Umbilical cord (tissue), 2 donors: ENCODE measurements at places on chromosomes 7 and 10. TPM values are rescaled to one million over a fixed set of nuclear protein-coding genes. Genes with fewer than 3 reads are reported as not detected.

The TMEM270 gene
- not detected for total RNA-seq

The MUC3A gene
- 2.2 TPM for total RNA-seq

The LRIT2 gene
- 1.7 TPM for total RNA-seq

The PPA1 gene
- 134 TPM for total RNA-seq

The OPN4 gene
- total RNA-seq, result 0.48 TPM

The AMZ1 gene
- 2.4 TPM for total RNA-seq

The DGKI gene
- total RNA-seq, result 76.1 TPM

The OR6V1 gene
- 1.7 TPM for total RNA-seq

The FKBP6 gene
- total RNA-seq, result 0.72 TPM

The TLX1 gene
- 3.4 TPM for total RNA-seq

- no peak for DNase-seq
Measured at GRCh38 chr7:6422926-6423632, 24.7 kb downstream of the DAGLB start.

DNA sequence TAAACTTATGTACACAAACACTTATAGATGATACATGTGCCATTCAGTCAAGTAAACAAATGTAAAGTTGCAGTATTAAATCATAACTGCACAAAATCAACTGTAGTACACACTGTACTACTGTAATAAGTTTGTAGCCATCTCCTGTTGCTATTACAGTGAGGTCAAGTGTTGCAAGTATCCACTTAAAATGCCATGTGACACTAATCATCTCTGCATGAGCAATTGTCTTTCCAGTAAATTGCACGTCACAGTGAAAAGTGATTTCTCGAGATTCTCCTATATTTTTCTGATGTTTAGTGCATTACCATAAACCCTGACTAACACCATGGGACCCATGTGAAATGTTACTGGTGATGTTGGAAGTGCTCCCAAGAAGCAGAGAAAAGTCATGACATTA is 293.3 kb upstream of the SP4 start:
- DNase-seq, result no peak

DNA sequence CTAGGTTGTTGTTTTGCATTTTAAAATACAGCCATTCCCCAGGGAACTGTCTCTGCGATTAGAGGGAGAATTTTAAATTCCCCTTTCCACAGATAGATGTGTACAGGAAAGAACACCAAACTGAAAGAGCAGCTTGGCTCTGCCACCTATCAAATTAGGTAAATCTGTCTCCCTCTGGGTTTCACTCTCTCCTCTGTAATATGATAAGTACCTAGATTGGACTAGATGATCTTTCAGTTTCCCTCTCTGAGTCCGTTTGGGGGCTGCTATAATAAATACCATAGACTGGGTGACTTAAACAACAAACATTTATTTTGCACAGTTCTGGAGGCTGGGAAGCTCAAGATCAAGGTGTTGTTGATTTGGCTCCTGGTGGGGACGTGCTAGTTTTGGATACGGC is 186.0 kb downstream of the KIF20B start:
- no peak for DNase-seq

DNA sequence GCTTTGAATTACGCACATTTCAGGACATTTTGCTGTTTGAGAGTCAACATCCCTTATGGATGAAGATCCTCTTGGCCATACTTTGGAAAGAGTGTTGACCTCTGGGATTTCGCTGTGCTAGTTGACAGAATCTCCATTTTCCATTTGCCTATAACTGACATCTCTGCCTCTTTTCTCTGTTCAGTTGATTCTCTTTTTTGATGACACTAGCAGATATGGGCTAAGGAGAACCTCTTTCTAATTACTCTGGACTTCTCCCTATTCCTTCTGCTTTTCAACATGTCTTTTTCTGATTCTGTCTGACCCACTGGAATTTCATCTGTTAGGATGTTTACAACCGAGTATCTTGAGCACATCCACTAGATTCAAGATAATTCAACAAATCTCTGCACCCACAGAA is 311.5 kb downstream of the CAMK1D start:
- no peak for DNase-seq

DNA sequence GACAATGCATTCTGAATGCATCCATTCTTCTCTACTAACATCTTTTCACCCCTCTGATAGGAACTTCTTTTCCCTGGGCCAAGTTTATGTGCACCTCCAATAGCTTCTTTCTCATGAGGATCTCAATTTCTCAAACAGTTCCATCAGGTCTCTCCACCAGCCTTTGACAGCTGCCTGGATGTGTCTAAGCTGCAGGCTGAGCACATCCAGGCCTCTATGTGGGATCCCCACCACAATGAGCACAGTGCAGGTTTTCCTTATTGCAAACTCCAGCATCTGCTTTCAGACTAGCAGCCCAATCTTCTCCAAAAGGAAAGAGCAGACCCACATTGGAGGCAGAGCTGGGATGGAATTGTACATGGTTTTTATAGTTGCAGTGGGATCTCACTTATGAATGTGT is 145.3 kb upstream of the TBX20 start:
- DNase-seq, result peak; percentile 60

DNA sequence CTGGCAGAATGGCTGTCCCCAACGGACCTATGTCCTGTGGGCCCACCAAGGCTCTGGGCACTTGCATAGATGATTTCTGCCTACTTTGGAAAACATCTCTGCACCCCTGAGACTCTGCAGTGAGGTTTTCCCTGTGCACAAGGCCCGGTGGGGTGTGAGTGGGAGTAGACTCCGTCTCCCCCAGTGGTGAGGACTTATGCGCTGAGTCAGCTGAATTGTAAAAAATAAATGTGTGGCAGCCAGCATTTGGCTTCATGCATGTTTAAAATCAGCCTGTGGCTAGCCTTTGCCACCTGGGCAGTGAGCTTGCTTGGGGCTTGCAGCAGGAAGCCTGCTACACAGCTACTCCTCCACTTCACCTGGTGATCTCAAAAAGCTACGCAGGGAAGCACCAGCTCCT is 139.3 kb upstream of the WDR11 start:
- DNase-seq, result no peak

DNA sequence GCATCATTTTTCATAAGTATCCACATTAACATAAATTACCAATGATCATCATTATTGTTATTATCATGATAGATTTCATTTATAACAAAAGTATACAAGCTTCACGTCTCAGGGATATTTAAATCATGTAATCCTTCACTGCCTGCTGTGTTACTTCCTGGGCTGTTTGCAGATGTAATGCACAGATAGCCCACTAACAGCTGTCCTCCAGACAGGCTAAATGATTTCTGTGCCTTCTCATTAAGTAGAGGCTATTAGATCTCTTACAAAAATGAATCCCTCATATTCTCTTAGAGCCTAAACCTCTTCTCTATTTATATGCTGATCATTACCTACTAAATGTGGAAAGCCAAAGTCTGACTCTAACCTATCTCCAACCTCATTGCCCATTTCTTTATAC is 9.3 kb downstream of the PCLO start:
- DNase-seq, result no peak

- no peak for DNase-seq
Measured at GRCh38 chr7:4050126-4050660, 631.9 kb upstream of the FOXK1 start.

- DNase-seq, result no peak
Measured at GRCh38 chr7:121515229-121515628, 119.1 kb upstream of the FAM3C start.

- no peak for DNase-seq
Measured at GRCh38 chr10:114491933-114492332, 87.6 kb upstream of the AFAP1L2 start.

- DNase-seq, result peak; percentile 91
Measured at GRCh38 chr10:124736491-124737136, 7.6 kb downstream of the FAM53B start.

- DNase-seq, result peak; percentile 73
Measured at GRCh38 chr10:102644066-102644645, at the start of gene TRIM8. TSS of gene TRIM8 (plus strand) at chr10:102644479. CDS start at chr10:102644618, 139 bp downstream.

GRCh38 chr7:31069860-31070555 is 17.9 kb downstream of the ADCYAP1R1 start:
- DNase-seq, result no peak

- no peak for DNase-seq
Measured at GRCh38 chr7:133518718-133519117, 265.8 kb downstream of the EXOC4 start.

DNA sequence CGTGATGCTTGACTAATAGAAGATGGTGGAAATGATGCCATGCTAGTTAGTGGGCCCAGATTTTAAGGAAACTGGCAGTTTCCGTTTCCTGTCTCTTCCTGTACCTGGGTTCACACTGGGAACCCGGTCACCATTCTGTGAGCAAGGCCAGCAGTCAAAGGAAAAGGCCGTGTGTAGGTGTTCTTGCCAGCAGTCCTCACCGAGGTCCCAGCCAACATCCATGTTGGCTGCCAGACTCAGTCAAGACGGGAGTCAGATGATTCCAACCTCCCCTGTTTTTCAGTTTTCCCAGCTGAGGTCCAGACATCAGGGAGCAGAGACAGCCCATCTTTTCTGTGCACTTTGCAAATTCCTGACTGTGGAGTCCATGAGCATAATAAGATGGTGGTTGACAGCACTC is 15.2 kb upstream of the PILRB start:
- no peak for DNase-seq

GRCh38 chr10:103745341-103746247 is 109.8 kb downstream of the SH3PXD2A start:
- no peak for DNase-seq

- peak; percentile 88 for DNase-seq
Measured at GRCh38 chr10:19815731-19816410, 361 bp upstream of the PLXDC2 start.

GRCh38 chr10:3482200-3482993 is 302.6 kb downstream of the KLF6 start:
- peak; percentile 98 for DNase-seq

DNA sequence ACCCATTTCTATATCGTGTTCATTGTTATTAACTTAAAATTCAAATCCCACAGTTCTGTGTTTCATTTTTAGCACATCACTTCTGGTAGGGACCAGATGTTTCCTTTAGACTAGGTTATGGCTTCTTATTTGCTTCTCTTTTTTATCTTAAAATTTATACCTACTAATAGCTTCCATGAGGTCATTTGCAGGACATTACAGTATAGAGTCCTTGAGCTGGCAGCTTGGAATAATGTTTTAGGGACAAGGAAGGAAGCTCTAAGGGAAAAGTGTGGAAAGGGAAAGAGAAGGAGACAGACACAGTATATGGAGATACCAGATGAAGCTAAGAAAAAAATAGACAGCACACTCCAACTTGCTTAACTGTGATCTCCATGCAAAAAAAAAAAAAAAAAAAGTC is 48.8 kb upstream of the CD36 start:
- no peak for DNase-seq

- DNase-seq, result no peak
Measured at GRCh38 chr10:12448729-12449391, 99.5 kb downstream of the CAMK1D start.

DNA sequence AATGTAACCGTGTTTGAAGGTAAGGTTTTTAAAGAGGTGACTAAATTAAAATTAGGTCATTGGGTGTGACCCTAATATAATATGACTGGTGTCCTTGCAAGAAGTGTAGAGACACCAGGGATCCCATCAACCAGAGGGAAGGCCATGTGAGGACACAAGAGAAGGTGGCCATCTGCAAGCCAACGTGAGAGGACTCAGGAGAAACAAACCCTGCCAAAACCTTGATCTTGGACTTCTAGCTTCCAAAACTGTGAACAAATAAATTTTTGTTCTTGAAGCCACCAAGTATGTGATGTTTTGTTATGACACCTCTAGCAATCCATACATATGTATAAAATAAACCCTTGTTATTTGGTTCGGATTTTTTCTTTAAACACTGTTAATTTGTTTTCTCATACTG is 144.3 kb downstream of the CDK14 start:
- DNase-seq, result no peak
